Keratinocyte (primary cell): ENCODE measurements at places on chromosomes 6 and 20. TPM values are rescaled to one million over a fixed set of nuclear protein-coding genes. Genes with fewer than 3 reads are reported as not detected.

- H3K27me3 ChIP-seq = peaks cover 65% of the 10 kb centered on the region
- H3K4me1 ChIP-seq = no peaks in the 10 kb centered on the region
- no peak overlapping the region for H3K4me3 ChIP-seq
- no peak overlapping the region for H3K27ac ChIP-seq
- no peak for DNase-seq
These were observed 136.5 kb upstream of the CDH4 start for GRCh38 chr20:61115364-61116065.

DNA sequence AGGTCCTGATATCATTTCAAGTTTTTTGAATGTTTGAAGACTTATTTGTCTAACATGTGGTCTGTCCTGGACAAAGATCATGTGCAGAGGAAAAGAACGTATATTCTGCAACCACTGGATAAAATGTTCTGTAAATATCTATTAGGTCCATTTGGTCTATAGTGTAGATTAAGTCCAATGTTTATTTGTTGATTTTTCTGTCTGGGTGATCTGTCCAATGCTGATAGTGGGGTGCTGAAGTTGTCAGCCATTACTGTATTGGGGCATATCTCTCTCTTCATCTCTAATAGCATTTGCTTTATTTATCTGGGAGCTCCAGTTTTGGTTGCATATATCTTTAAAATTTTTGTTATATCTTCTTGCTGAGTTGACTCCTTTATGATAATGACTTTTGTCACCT lies 258.4 kb upstream of the CITED2 start:
- no peaks in the 10 kb centered on the region for H3K27me3 ChIP-seq
- H3K4me3 ChIP-seq = no peak overlapping the region
- peaks cover 12% of the 10 kb centered on the region for H3K4me1 ChIP-seq
- no peaks in the 10 kb centered on the region for H3K36me3 ChIP-seq
- no peak overlapping the region for H3K27ac ChIP-seq
- no peak for DNase-seq

DNA sequence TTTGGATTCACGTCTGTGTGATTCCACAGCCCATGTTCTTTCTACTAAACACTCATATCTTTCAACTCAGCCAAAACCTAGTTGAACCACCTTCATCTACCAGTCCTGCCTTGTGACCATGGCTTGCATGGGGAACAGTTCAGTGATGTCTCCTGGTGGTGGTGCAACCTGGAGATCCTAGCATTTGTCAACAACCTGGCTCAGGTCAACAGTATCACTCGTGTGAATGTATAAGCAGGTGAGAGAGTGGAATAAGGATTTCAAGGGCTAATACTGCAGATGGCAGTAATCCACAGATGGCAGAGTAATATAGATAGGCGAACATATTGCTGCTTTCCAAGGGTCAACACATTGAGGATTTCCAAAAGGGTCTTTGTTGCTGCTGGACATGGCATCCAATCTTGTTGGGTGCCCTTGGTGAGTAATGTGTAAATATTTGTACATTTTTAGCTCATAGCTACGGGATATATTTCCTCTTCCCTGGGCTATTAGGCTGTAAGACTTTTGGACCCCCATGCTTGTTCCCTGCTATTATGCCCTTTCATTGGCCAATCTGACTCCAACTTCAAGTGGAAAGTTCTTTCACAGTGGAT lies 13.4 kb downstream of the PBOV1 start:
- no peaks in the 10 kb centered on the region for H3K27me3 ChIP-seq
- no peaks in the 10 kb centered on the region for H3K36me3 ChIP-seq

DNA sequence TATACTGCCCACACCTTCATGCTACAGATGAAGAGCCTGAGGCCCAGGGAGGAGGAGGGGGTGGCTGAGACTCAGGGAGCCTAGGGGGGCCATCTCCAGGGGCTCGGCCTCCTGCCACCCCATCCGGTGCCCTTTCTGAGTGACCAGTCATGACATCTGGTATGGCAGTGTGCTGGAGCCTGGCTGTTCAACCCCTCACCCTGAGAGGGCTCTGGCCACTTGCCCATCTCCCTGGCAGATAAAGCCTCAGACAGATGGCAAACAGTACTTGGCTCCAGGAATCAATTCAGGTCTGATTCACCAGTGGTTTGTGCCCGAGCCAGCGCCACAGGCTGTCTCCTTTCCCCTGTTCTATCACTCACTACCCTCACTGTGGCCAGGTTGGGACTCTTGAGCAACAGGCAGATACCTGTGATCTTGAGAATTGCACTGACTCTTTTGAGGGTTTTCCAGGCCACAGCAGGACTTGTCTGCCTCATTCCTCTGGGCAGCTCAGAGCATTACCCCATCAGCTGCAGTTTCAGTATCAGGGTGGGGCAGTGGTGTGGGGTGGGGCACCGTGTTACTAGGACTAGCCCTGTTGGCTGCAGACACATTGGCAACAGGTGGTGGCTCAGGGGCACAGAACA lies 22.8 kb downstream of the SRSF3 start:
- H3K4me1 ChIP-seq = peaks cover 14% of the 10 kb centered on the region
- H3K27me3 ChIP-seq = no peaks in the 10 kb centered on the region
- peak overlapping the region; percentile 53 for H3K27ac ChIP-seq
- H3K4me3 ChIP-seq = no peak overlapping the region
- no peaks in the 10 kb centered on the region for H3K36me3 ChIP-seq

GRCh38 chr20:40706977-40707582 lies 18.0 kb upstream of the MAFB start:
- DNase-seq = no peak
- no peaks in the 10 kb centered on the region for H3K4me1 ChIP-seq
- H3K4me3 ChIP-seq = no peak overlapping the region
- H3K27me3 ChIP-seq = peaks cover 3% of the 10 kb centered on the region
- no peaks in the 10 kb centered on the region for H3K36me3 ChIP-seq
- no peak overlapping the region for H3K27ac ChIP-seq

The MOG gene
- polyA plus RNA-seq = not detected in 3 replicates

The PSORS1C2 gene
- polyA plus RNA-seq = not detected in 3 replicates

The ANGPT4 gene
- not detected in 3 replicates for polyA plus RNA-seq

The COL9A1 gene
- not detected in 3 replicates for polyA plus RNA-seq
